ENCODE measurements at places on chromosomes 3 and 15. TPM values are rescaled to one million over a fixed set of nuclear protein-coding genes. Genes with fewer than 3 reads are reported as not detected.

SLC9A9 gene
- 0.20 TPM for total RNA-seq

DNA sequence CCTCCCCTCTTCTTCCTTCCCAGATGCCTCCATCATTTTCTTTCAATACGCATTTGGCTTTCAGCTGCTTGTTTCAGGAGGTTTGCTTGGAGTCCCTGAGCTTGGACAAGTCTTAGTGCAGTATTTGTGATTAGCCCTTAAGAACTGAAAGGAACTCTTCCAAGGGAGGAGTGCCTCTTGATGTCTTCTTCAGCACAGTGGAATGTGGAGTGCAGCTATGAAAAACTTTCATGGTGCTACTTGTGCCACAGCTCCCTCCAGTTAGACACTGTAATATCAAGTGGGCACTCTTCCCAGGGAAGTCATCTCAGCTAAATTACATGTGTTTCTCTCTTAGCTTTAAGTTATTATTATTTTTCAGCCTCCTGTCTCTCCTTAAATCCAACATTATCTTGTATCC, 173.1 kb downstream of the NECTIN3 start:
- H3K27ac ChIP-seq = no peak overlapping the region
- H3K36me3 ChIP-seq = no peaks in the 10 kb centered on the region
- no peaks in the 10 kb centered on the region for H3K27me3 ChIP-seq
- H3K4me3 ChIP-seq = no peak overlapping the region
- DNase-seq = no peak

- H3K36me3 ChIP-seq = peaks cover 14% of the 10 kb centered on the region
- no peaks in the 10 kb centered on the region for H3K4me1 ChIP-seq
- DNase-seq = no peak
- no peak overlapping the region for H3K27ac ChIP-seq
- H3K27me3 ChIP-seq = no peaks in the 10 kb centered on the region
These were observed 19.0 kb downstream of the GORASP1 start for GRCh38 chr3:39088456-39088855.

DNA sequence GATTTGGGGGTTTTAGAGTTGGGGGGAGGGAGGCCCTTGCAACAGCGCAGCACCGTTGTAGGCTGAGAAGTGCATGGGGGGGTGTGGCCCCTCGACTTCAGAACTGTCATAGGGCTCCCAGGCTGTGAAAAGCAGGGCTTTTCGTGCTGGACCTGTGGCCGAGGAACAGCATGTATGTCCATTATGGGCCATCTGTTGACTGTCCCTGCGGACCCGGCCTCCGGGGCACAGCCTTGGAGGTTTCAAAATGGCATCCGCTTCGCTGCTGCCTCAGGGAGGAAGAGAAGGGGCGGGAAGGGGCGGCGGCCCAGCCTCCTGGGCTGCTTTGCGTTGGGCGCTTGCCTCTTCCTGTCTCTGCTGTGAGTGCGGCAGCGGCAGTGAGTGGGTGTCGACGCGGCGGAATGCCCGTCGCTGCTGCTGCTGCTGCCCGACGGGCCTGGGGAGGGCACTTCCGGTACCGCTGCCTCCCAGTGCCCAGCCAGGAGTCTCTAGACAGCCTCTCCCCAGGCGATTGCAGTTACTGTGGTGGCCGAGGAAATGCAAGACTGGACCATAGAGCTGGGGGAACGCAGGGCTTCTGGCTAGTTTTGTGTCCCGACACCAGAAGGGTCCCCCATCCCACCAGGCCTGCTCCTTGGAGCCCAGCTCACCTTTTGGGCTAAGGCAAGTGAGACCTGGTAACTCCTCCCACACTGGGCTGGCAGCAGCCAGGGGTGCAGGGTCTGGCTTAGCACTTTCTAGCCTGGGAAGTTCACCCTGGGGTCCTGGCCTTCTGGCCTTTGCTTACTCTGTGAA, 1.9 kb downstream of the GNAI2 start:
- peaks cover 59% of the 10 kb centered on the region for H3K4me1 ChIP-seq
- H3K36me3 ChIP-seq = no peaks in the 10 kb centered on the region
- H3K4me3 ChIP-seq = peak overlapping the region; percentile 89

DNA sequence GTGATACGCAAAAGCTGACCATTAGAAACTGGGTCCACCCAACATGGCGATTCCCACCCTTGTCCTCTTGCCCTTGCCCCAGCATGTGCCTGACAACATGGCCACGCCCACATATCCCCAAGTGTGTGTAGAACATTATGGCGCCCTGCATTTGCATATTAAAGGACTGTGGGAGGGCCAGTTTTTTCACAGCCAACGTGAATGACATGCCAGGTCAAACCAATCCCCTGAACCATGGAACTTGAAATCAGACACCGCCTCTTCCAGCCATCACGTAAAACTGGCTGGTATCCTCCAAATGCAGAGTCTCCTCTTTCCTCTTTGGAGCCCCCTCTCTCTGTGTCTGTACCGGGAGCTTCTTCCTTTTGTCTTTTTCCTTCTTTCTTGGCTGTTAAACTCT, 156.7 kb upstream of the EPHA6 start:
- H3K4me1 ChIP-seq = no peaks in the 10 kb centered on the region
- H3K4me3 ChIP-seq = no peak overlapping the region
- no peaks in the 10 kb centered on the region for H3K36me3 ChIP-seq
- no peaks in the 10 kb centered on the region for H3K27me3 ChIP-seq

DNA sequence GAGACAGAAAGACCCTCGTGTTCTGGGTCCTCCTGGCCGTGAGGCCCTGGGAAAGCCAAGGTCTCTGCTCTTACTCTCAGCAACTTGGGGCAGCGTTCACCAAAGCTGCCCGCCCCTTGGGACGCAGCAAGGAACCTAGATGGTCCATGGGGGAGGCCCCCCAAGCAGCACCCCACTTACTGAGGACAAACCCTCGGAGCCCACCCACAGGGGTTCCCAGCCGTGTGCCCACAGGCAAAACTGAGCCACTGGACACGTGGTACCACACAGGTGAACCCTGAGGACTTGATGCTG, 166.2 kb upstream of the IQSEC1 start:
- H3K36me3 ChIP-seq = no peaks in the 10 kb centered on the region
- no peak for DNase-seq
- H3K27me3 ChIP-seq = no peaks in the 10 kb centered on the region
- H3K4me1 ChIP-seq = peaks cover 22% of the 10 kb centered on the region

DNA sequence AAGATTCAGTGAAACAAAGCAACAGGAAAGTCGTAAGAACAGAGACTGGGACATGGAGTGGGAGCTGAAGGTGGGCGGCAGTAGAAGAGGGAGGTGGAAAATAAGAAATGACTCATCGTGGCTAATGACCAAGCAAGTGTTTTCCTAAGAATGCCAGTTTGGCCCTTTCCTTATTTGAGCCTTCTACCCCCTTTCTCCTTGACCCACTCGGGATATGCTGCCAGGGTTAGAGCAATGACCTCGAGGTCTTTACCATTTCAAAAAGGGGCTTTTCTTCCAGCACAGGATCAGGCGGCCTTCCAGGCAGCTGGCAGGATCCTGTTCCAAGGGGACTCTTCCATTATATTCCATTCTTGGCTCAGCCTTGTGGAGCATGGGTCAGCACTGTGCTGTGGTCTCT, 241.1 kb downstream of the RYR3 start:
- no peaks in the 10 kb centered on the region for H3K36me3 ChIP-seq
- no peak for DNase-seq
- H3K4me3 ChIP-seq = no peak overlapping the region
- H3K27ac ChIP-seq = no peak overlapping the region
- H3K4me1 ChIP-seq = no peaks in the 10 kb centered on the region
- peaks cover 57% of the 10 kb centered on the region for H3K27me3 ChIP-seq

GRCh38 chr15:96342406-96343112, 12.1 kb downstream of the NR2F2 start:
- no peak overlapping the region for H3K27ac ChIP-seq
- no peaks in the 10 kb centered on the region for H3K27me3 ChIP-seq
- H3K4me3 ChIP-seq = no peak overlapping the region
- peaks cover 13% of the 10 kb centered on the region for H3K36me3 ChIP-seq

CIP2A gene
- total RNA-seq = 41.6 TPM

DNA sequence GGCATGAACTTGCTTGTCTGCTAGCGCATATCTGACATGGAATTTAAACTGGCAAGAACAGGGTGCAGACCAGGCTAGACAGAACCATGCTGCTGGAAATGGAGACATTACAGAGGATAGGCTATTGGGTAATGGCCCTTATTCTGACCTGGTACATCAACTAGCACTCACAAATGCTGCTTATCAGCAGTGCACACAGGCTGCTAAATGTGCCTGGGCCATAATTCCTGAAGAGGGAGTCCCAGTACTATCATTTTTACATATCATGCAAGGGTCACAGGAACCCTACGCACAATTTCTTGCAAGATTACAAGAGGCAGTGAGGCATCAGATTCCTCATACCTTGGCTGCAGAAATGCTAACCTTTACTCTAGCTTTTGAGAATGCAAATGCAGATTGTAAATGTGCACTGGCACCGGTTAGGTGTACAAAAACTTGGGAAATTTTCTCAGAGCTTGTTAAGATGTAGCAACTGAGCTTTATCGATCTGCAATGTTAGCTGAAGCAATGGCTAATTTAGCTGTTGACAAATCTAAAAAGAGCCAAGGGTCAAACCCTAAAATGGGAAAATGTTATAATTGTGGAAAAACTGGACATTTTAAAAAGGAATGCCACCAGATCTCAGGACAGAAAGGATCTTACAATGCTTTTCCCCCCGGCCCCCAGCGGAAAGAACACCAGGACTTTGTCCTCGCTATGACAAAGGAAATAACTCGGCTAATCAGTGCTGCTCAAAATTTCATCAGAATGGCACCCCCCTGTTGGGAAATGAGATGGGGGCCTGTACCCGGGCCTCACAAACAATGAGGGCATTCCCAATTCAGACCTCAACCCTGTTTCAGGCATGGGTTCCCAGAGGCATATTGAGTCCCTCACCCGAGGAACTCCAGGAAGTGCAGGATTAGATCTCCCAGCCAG, 21.1 kb downstream of the CCRL2 start:
- no peaks in the 10 kb centered on the region for H3K36me3 ChIP-seq
- H3K4me3 ChIP-seq = no peak overlapping the region
- no peak overlapping the region for H3K27ac ChIP-seq
- no peak for DNase-seq
- no peaks in the 10 kb centered on the region for H3K4me1 ChIP-seq

DNA sequence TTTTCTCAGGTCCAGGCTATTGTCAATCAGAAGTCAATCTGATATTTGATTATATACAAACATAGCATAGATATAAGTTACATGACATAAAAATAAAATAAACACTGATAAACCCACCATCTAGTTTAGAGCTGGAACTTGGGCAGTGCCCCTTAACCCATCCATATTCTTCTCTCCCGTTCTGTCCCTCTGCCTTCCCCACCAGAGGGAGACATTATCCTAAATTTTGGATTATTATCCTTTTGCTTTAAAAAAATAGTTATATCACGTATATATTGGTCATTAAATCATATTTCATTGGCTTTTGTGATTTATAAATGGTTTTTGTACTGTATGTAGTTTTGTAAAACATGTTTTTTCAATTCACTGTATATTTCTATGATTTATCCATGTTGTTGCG, 107.9 kb downstream of the GMPS start:
- no peaks in the 10 kb centered on the region for H3K27me3 ChIP-seq
- no peak overlapping the region for H3K4me3 ChIP-seq
- no peaks in the 10 kb centered on the region for H3K4me1 ChIP-seq
- no peak overlapping the region for H3K27ac ChIP-seq

STRA6 gene
- total RNA-seq = 0.54 TPM

GRCh38 chr3:98565237-98565643, 28.2 kb downstream of the CPOX start:
- DNase-seq = no peak
- peak overlapping the region; percentile 83 for H3K27ac ChIP-seq
- peaks cover 75% of the 10 kb centered on the region for H3K4me1 ChIP-seq
- H3K4me3 ChIP-seq = no peak overlapping the region
- H3K27me3 ChIP-seq = no peaks in the 10 kb centered on the region

PARP3 gene
- 17.5 TPM for total RNA-seq

- DNase-seq = no peak
- H3K4me3 ChIP-seq = no peak overlapping the region
- H3K27me3 ChIP-seq = no peaks in the 10 kb centered on the region
- no peak overlapping the region for H3K27ac ChIP-seq
These were observed 22.4 kb downstream of the IGDCC3 start for GRCh38 chr15:65355173-65355987.
